Hematopoietic multipotent progenitor cell treated with erythropoietin and hydrocortisone succinate and interleukin-3 and kit ligand, for 4 days (in vitro differentiated cells): ENCODE measurements at places on chromosomes 4 and X.

- no peak for DNase-seq
These were observed 205.7 kb upstream of the MAOA start for GRCh38 chrX:43450355-43450754.

DNA sequence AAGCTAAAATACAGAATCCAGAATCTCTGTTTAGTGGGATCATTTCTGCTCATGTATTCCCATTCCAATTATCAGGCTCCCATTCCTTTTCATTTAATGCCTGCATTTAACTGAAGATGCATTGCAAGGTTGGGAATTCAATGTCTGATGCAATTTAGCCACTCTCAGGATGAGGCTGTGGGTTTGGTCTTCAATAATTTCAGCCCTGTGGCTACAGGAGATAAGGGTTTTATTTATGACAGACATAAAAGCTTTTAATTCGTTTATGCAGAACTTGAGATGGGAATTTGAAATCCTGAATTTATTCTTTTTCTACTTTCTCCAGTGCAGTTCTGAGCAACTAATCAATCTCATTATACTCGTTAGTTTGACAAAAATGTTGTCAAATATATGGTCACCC, 1225.9 kb downstream of the PCDH18 start:
- DNase-seq = no peak

- DNase-seq = no peak
These were observed 201.3 kb upstream of the CTSO start for GRCh38 chr4:156154978-156155377.

DNA sequence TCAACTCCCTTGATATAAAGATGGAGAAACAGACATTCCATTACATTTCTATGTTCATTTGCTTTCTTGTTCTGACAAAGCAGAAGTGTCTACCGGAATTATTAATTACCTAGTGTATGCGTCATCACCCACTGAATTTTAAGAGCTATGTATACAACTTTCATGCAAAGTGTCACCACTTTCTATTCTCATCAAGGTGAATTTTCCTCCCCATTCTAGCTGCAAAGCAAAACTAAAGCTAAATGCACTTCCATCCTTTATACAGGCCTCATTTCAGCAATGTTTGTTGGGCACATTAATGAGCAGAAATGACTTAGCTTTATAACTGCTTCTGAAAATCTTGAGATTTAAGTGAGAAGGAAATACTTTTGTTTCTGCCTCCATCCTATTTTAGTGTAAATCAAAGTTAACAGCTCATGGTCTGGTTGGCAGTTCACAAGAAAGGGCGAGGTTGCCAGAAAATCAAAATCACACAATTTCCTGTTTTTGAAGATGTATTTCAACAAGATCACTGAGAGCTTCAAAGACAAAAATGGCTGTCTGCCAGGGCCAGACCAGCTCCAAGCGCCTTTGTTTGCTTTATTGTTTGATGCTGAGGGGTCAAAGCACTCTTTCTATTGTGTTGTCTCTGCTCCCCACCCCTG, 7.2 kb upstream of the FAM9C start:
- DNase-seq = peak; percentile 37

- DNase-seq = no peak
These were observed 113.7 kb downstream of the BMP15 start for GRCh38 chrX:51024106-51024696.

GRCh38 chr4:42278709-42279324, 118.5 kb upstream of the SHISA3 start:
- no peak for DNase-seq

DNA sequence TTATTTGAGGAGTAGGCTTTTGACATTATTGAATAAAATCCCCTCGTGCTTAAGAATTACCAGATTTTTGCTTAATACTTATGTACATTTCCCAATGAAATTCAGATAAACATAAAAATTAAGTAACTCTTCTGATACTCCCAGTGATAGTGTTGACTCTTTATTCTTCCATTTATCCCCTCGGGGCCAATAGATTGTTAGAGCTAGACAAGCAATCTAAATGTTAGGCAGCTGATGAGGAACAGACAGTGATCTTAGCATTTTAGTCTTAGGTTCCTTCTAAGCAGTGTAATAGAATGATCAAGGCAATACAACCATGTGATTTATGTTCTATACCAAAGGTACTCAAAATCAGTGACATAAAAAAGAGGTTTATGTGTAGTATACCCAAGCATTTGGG, 68.7 kb downstream of the USP9X start:
- DNase-seq = no peak

DNA sequence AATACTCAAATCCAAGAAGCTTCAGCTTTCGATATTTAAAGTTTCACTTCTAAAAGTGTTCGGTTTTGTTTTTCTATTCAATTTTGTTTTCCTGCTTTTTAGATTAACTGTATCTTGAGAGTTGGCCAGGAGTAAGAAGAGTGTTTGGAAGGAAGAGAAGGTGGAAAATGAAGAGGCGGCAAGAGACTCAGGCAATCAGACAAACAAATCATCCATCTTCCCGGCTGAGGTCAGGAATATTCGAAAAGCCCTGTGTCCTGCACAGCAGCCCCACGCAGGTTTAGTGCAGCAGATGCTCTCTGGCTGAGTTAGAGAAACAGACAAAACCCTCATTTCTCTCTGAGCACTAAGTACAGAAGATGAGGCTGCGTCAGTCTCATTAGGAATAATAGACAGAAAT, 330.3 kb upstream of the NOCT start:
- no peak for DNase-seq

- DNase-seq = peak; percentile 5
These were observed 31.6 kb upstream of the LSM6 start for GRCh38 chr4:146143888-146144287.

GRCh38 chr4:4507923-4508322, 33.9 kb downstream of the STX18 start:
- DNase-seq = peak; percentile 23

GRCh38 chr4:186726426-186727168, 2.9 kb upstream of the FAT1 start:
- DNase-seq = peak; percentile 25

DNA sequence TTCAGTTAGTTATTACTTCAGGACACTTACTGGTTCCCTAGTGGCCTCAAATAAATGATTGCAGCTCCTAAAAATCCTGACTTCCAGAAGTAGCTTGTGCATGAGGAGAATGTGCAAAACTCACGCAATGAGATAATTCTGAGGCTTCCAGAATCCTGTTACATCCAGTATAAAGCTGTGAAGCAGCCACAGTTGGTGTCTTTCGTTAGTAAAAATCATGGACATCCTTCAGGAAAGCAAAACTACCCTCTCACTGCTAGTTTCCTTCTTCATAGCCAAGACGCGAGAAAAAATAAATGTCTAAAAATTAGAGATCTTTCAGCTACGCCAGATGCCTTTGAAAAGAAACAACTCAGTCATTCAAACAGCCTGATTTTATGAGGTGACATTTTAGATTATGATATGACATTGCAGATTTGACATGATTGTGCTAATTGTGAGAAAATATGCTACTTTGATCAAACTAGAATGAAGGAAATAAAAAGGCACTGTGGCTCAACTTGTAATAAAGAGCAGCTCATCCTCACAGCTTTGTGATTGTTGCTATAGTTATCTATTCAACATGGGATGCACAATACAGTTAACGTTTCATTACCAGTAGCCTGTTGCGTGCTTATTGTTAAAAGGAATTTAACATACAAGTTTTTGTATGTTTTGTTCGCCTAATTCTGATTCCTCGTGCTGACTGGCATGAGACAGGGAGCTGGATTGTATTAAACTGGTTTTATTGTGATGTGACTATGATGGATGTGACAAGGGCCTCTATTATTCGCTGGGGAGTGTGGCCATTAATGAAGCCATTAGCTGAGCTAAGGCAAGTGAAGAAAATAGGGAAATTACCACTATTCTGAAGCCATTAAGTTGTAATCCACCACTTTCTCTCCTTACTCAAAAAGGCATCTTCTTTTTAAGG, 40.5 kb downstream of the AFF2 start:
- DNase-seq = no peak

- DNase-seq = no peak
These were observed 16.6 kb downstream of the HTRA3 start for GRCh38 chr4:8285976-8286718.

- DNase-seq = no peak
These were observed 130.2 kb downstream of the ENOX2 start for GRCh38 chrX:130772776-130773143.

DNA sequence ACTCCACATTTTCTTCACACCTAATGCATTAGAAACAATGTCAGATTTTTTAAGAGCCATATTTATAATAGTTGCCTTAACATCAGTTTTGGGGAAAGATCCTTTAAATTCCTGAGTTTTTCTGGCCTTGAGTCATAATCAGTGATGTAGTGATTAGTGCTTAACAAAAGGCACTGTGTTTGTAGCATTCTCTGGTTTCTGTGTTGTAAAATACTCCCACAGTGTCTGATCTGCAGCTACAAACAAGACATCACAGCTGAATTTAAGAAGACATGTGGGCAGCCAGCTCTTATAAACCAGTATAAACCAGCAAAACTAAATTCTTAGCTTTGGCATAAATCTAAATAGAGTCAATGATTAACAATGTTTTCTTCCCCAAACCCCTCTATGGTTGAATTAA, 233.8 kb downstream of the FSTL5 start:
- DNase-seq = no peak

GRCh38 chr4:101846550-101846949, 56.0 kb downstream of the BANK1 start:
- DNase-seq = no peak

DNA sequence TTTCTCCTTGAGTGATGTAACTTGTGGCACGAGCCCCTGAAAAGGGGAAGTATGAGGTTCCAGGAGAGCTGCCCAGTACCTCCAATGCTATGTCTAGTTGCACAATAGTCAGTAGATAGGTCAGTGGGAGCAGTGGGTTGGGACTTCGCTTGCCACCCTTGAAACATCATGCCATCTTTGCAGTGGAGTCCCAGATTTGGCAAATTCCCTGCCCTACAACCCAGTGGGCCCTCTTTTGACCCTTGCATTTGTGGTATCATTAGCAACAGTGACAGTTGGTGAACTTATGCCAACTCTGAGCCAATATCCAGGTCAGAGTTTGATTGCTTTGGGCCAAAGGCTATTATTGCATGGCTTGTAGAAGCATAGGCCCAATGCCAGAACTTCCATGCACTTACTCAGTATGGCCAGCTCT, 12.3 kb downstream of the FHL1 start:
- DNase-seq = peak; percentile 74

DNA sequence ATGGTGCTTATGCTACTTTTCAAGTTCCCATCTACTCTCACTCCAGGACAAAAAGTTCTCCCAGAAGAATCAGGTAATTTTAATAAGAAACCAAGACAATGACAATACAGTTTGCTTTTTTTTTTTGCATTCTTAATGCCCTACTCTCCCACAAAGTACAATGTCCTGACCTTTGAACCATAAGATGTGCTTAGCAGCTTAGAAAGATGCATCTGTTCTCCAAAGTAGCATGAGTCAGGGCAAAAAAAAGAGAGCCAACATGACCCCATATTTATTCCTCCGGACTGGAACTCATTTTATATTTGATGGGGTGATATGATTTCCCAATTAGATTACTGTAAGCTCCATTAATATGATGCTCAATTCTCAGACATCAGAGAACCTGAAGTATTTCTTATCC, 16.5 kb upstream of the PDCL2 start:
- DNase-seq = no peak

DNA sequence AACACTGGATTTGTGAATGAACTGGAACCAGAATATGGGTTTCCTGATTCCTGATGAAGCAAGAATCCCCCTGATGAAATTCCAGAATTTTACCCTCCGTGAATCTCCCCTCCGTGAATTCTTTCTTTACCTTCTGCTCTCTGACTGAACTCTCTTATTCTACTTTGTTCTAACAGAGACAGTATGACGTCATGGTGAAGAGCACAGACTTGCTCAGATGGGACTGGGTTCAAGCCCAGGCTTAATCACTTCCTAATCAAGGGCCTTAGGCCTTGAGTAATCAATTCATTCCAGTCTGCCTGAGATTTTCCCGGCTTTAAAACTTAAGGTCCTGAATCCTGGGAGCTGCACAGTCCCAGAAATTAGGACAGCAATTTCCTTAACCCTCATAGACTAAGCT, 64.5 kb downstream of the IQCM start:
- no peak for DNase-seq

DNA sequence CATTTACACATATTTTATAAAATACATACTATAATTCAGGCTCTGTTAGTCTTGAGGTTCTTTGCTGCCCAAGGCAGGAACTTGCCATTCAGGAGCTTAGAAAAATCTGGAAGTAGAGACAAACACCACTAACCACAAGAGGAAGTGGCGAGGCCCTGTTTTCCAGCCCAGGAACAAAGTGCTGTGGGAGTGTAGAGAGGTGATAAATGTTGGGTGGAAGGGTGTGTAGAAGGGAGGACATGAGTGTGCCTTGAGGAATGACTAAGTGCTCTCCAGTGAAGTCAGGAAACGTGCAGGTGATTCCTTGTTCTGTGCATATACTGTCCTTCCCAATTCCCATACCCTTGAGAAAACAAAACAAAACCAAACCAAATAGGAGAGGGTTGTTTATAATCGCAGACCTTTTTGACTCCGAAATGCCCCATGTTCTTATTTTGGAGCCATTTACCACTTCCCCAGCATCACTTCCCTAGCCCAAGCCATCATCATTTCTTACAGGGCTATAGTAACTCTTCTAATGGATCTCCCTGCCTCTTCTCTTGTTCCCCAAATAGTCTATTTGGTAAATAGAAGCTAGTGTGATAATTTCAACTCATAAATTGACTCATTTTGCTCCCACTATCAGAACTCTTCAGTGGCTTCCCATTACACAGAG, 83.2 kb downstream of the GPAT3 start:
- DNase-seq = peak; percentile 84

- no peak for DNase-seq
These were observed 11.8 kb downstream of the RBM47 start for GRCh38 chr4:40617872-40618271.
